ENCODE measurements at places on chromosomes 3 and 15.

GRCh38 chr15:31412824-31413223, 86.2 kb downstream of the KLF13 start:
- no peak for DNase-seq

GRCh38 chr3:180401226-180401625, 200.7 kb upstream of the TTC14 start:
- DNase-seq: no peak

DNA sequence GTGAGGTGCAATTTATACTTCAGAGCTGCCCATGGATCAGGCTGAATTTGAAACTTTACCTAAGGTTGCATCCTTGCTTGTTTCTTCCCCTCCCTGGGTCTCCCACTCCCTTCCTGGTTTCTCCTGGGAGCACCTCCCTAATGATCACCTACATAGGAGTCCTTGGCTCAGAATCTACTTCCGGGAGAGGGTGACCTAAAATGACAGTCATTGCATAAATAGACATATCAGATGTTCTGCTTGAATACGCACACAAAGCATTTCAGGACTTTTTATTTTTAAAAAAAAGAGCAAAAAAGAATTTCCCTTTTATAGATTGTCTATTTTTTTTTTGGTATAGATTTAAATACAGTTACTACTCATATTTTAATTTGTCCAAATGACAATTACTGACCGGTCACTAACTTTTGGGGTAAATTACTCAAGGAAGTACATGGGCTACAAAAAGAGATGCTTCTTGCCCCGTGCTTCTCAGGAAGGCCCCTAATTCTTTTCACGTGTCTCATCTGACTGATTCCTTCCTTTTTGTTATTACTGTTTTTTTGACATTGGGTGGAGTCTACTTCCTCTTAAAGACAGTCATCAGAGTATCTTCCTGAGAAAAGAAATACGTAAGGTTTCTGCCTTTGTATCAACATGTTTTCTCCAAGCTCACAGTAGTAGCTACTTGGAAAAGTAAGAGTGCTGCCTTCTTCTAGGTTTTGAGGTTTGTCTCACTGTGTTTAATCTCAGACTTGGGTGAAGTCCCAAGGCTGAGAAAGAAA, 4.9 kb upstream of the MYZAP start:
- DNase-seq: no peak

GRCh38 chr3:49294343-49294742, 17.3 kb upstream of the C3orf62 start:
- no peak for DNase-seq

- DNase-seq: no peak
These were observed 65.3 kb upstream of the CD96 start for GRCh38 chr3:111476701-111477100.

DNA sequence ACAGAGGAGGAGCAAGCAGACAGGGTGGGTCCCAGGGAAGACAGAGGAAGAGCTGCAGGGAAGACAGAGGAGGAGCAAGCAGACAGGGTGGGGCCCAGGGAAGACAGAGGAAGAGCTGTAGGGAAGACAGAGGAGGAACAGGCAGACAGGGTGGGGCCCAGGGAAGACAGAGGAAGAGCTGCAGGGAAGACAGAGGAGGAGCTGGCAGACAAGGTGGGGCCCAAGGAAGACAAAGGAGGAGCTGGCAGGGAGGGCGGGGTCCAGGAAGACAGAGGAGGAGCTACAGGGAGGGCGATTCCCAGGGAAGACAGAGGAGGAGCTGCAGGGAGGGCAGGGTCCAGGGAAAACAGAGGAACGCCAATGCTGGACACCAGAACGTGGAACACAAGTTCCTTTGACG, 66.5 kb downstream of the PLXNA1 start:
- DNase-seq: no peak

DNA sequence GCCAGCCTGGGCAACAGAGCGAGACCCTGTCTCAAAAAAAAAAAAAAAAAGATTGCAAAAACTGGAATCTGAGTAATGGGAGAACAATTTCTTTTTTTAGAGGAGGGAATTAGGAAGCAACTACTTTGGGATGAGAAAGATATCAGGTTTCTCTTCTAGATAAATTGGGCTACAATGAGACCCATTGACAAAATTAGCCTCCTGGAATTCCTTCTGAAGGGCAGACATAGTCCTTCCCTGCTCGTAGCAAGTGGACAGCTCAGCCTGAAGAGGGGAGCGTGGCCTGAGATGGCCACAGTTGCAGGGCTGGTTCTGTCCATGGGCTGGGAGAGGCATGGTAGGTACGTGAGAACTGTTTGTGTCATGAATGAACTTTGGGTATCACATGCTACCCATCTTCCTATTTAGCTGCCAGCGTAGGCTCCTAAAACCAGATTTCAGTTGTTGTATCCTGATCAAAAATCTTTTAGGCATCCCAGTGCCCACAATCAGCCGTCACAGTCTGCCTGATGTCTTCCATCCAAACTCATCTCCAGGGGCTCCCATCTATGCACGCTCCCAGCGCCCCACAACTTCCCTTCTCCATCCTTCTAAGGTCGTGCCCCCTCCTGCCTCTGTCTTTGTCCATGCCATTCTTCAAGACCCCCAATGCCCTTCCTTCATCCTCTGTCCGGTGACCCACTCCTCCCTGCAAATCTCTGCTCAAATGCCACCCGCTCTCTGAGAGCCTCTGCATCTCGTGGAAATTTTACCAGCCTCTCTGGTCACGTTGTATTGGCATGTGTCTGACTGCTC, 92.0 kb upstream of the NR2E3 start:
- no peak for DNase-seq

DNA sequence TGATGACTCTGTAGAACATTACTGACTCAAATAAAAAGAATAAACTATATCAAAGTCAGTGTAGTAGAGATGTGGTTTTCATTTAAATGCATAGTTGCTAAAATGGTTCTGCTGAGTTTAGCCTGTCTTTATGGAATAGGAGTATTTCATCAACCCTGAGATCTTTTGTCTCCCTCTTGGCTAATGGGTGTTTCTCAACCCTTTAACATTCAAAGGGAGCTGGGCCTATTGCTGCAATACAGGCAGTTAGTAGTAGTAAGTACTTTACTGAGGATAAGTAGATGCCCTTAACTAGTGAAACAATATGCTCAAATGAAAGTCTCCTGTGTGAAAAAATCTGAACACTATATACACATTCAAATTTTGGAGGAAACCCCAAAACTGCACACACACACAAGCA, 184.7 kb upstream of the TTC14 start:
- no peak for DNase-seq

- no peak for DNase-seq
These were observed 610.2 kb upstream of the ROBO2 start for GRCh38 chr3:76429581-76430177.

DNA sequence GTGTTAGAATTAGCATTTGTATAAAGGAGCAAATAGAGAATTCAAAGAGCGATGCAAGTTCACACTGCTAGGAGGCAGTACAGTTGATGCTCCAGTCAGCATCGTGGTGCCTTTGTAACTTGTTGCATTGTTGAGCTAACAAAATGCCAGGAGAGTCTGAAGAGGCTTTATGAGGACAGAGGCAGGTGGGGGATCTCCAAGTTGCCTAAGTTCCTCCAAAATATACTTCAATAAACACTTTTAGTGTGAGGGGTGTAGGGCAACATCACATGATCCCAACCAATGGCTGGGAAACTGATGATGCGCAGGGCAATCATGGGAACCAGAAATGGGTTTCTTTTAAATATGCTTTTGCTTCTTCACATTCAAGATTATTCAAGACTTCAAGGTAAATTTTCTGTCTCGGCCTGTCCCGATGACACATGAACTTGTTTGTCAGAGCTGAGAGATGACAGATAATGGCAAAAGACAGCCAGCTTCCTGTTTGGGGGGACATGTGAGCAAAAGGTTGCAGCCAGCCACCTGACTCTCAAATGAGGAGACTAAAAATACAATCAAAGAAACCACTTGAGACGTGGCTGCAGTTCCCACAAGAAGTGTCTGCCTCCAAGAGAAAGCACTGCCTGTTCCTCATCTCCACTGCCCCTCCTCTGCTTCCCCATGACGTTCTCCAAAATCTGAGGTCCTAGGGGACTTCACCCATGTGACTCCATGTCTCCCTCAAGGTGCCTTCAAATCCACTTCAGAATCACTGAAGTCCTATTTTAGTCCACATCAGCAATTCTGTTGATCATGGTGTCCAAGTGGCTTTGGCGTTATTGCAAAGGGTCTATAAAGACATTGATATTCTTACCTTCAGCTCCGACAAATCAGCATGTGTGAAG, 39.3 kb downstream of the KLHL6 start:
- DNase-seq: peak; percentile 41

- no peak for DNase-seq
These were observed 61.0 kb downstream of the CHD2 start for GRCh38 chr15:92960996-92961681.

DNA sequence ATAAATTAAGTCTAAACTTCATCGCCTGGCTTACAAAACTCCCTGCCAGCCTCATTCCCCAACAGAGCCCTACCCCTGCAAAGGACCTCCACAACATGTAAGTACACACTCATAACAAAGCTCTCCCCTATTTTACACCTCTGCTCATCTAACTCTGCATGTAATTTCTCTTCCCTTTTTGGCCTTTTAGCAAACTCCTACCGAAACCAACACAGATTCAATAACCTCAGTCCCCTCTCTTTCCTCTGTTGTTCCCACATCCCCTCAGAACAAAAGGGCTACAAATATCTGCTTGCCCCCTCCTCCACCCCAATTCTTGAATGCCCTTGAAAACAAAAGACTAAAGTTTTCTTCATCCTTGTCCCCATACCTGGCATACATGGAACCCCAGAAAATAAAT, 662 bp downstream of the UBL7 start:
- no peak for DNase-seq
